ENCODE measurements at places on chromosomes 16 and 17.
A peak's percentile ranks its signal among the peaks of the same experiment; 100 is the strongest.

- no peak for DNase-seq
Measured at GRCh38 chr17:37391146-37391545, 15.4 kb downstream of the C17orf78 start.

GRCh38 chr16:23343643-23344612 lies 41.8 kb downstream of the SCNN1B start:
- DNase-seq = no peak

- DNase-seq = no peak
Measured at GRCh38 chr16:12829096-12829888, 25.6 kb upstream of the CPPED1 start.

GRCh38 chr17:17783116-17783824 lies 53.5 kb downstream of the SREBF1 start:
- peak; percentile 74 for DNase-seq

DNA sequence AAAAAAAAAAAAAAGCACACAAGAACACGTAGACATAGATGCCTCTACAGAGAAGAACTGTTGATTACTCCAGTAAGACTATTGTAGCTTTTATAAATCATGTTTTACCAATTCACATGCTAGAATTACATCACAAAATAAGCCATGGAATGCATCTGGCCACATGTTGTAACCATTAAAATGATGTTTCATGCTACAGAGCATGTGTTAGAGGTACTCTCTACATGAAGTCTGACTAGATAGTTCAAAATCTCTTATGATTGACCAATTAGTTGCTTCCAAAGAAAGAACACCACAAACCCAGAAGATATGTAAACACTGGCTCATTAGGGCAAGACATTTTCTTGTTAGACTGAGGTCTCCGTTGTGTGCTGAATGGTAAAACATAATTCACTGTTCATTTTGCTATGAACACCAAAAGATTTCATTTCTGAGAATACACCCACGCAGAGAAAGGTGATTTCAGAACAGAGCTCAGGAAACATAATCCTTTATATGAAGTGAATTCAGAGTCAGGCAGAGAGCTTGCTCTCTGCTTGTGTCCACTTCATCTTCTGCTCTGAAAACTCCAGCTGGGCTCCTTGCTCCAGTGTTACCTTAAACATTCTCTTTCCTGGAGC lies 411.4 kb upstream of the SOX9 start:
- DNase-seq = no peak

DNA sequence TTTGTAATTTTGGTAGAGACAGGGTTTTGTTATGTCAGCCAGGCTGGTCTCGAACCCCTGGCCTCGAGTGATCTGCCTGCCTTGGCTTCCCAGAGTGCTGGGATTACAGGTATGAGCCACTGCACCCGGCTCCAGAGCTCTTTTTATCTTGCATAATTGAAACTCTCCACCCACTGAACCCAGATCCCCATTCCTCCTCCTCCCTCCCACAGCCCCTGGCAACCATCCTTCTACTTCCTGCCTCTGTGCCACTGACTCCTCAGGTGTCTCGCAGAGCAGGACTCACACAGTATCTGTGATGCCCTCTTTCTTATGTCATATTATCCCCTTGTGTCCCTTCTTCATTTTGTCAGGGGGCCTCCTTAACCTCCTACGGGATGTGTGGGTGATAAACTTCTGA lies 340.7 kb downstream of the SLC39A11 start:
- peak; percentile 33 for DNase-seq

DNA sequence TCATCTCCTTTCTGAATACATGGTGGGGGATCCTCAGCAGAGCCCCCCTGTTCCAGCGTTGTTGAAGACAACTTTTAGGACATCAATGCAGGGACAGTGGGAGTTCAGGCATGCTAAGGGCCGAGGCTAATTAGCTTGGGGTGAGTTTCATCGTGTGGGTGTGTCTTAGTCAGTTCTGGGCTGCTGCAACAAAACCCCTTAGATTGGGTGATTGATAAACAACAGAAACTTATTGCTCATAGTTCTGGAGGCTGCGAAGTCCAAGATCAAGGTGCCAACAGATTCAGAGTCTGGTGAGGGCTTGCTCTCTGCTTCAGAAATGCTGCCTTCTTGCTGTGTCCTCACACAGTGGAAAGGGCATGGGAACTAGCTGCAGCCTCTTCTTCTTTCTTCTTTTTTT lies 214.0 kb downstream of the NTN1 start:
- DNase-seq = no peak

DNA sequence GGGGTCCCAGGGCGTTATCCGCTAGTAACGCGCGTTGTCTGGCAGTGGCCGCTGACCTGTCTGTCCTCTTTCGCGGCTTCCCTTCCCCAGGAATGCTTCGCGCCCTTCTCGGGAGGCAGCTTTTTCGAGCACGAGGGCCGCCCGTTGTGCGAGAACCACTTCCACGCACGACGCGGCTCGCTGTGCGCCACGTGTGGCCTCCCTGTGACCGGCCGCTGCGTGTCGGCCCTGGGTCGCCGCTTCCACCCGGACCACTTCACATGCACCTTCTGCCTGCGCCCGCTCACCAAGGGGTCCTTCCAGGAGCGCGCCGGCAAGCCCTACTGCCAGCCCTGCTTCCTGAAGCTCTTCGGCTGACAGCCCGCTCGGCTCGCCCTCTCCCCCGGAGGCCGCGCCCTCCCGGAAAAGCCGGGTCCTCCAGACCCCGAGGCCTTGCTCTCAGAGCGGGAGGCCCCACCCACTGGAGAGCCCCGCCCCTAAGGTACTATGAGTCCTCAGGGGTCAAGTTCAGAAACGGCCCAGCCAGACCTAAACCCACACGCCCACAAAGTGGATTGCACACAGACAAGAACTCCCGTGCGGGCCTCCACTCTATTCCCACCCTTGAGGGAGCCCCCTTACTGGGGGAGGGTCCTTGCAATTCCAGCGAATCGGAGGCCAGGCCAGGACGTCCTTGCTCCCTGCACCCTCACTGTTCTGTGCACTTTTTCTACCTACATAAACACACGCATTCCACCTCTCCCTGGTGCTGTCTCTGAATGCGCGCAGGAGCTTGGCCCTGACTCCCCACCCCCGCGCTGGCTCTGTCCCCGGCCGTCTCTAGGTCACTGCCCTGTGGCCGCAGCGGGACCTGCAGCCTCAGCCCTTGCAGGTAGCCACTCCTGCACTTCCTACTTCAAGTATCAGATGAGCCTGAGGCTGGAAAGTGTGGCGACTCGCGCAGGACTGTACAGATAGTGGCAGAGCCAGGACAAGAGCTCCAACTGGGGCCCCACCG lies 5.4 kb upstream of the SLC5A2 start:
- no peak for DNase-seq

GRCh38 chr17:36778448-36778847 lies 158.8 kb upstream of the LHX1 start:
- DNase-seq = no peak

GRCh38 chr16:3770530-3770929 lies 53.2 kb upstream of the TRAP1 start:
- peak; percentile 22 for DNase-seq

DNA sequence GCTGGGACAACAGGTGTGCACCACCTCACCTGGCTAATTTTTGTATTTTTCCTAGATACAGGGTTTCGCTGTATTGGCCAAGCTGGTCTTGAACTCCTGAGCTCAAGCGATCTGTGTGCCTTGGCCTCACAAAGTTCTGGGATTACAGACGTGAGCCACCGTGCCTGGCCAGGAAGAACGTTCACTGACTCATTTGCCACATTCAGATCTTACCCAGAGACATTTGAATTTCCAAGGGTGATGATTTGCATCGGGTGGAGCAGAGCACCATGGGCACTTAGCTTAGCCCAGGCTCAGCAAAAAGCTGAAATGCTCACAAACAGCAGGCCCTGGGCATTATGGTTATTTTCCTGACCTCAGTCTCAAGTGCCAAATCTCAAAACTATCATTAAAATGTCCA lies 14.5 kb upstream of the ADORA2B start:
- no peak for DNase-seq

- DNase-seq = no peak
Measured at GRCh38 chr16:5446623-5447240, 349.1 kb upstream of the EEF2KMT start.

GRCh38 chr16:19753815-19754643 lies 36.0 kb downstream of the IQCK start:
- no peak for DNase-seq

DNA sequence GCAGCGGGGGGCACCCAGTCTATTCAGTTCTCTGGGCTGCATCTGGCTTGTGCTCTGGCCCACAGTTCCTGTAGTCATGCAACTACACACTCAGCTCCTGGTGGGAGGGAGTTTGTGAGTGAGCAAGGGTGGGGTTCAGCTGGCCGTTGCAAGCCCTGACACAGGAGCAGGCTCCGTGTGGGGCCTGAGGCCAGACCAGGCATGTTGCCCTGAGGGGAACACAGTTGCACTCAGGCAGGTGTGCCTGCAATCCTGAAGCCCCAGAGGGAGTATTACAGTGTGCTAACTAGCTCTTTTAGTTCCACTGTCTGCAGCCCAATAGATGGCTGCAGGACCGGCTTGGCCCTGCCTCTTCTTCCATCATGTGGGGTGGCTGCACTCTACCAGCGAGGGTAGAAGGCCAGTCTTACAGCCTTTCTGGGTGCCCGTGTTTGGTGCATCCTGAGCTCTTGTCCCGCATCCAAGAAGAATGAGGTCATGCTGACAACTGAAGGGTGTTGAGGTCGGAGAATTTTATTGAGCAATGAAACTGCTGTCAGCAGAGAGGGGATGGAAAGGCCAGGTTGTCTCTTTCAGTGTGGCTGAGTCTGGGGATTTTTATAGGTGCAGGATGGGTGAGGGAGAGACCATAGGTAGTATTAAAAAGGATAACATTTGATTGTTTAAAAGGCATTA lies 49.9 kb upstream of the ELAC2 start:
- no peak for DNase-seq

DNA sequence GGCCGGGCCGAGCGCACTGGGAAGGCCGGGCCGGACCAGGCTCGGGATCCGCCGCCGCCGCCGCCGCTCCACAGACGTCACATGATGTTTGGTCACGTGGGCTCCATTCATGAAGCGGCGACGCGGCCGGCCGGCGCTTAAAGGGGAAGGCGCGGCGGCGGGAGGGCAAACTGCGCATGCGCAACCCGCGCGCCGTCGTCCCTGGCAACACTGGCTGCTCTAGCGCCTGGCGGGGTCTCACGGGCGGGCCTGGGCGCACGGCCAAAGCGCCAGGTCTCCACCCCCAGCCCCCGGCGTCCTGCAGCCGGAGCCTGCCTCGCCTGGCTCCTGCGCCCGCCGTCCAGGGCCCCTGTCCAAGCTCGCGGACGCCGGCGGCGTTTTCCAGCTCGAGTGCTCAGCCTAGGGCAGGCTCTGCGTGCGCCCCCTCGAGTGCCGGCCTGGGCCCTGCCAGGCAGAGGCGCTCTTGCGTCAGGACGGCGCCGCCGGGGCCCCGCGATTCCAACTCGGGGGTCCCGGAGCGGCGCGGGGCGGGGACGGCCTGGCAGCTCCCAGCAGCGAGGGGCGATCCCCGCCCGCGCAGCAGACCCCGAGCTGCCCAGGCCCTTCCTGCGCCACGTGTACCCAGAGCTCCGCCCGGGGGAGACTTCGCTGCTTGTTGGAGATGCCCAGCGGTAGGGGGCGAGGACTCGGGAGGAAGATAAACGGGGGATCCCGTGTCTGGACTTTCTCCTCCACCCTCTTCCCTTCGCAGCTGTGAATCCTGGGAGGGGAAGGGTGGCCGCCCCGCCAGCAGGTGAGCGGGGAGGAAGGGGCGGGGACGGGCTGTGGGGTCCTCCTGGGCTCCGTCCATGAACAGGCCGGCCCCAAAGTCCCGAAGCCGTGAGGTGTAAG lies at the start of gene MAFG:
MAFG (minus strand) TSS at position 83 of the 891 bp plus-strand sequence. CDS start 4,550 bp downstream, outside the sequence.
- peak; percentile 90 for DNase-seq

GRCh38 chr16:425740-426114 lies 278 bp downstream of the RAB11FIP3 start:
- peak; percentile 29 for DNase-seq

- DNase-seq = no peak
Measured at GRCh38 chr17:2011411-2012371, 13.4 kb downstream of the RTN4RL1 start.

DNA sequence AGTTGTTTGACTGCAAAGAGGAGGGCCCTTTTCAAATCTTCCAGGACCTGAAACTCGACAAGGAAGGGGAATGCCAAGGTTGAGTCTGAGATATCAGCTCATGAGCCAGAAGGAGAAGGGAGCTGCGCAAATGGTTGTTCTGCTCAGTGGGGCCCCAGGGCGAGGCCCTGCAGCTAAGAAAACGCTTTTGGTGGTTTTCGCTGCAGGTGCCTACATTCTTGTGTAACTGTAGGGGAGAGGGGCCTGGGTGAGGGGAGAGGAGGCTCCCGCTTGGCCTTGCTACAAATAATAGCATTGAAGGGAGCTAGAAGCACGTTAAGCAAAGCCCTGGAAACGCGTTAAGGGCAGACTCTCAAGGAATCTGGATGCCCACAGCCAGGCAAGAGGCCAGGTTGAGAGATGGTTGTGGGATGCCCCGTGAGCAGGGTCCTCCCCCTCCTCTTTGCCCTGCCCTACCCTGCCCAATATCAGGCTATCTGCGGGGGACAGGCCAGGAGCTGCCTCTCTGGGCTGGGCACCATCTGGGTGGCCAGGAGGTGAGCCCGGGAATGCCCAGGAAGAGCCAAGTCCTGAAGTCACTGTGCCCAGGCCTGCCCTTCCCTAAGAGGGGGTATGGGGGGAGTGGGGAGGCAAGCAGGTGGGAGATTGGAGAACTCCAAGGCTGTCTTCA lies 21.9 kb downstream of the GPR142 start:
- no peak for DNase-seq

- DNase-seq = no peak
Measured at GRCh38 chr16:65124596-65124995, 2.7 kb upstream of the CDH11 start.

DNA sequence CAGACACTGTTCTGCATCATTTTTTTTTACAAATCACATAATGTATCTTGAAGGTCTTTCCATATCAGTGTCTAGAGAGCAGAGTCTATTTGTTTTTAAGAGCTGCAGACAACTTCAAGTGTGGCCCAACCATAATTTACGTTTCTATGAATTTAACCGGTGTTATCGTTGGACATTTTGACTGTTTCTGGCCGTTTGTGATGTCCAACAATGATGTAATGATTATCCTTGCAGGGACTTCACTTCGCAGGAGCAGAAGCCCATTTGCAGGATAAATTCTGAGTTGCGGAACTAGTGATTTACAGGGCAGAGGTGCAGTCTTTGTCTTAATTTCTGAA lies 26.9 kb upstream of the HLF start:
- DNase-seq = no peak

DNA sequence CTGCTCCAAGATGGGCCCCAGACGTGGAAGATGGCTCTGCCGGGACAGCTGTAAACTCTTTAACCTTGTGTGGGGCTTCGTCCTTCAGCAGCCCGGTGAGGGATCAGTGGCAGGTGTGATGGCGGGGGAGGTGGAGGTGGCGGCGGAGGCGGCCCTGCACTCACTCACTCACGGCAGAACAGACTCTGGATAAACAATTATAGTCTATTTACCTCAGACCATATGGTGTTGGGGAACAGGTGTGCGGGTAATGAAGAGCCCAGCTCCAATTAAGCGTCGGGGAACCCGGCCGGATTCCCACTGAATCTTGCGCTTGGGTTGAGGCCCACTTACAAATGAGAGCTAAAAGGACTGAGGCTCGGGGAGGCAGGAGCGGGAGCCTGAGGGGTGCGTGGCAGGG lies 104.3 kb upstream of the SDK2 start:
- DNase-seq = no peak

Measured in head of caudate nucleus (tissue), 42 donors.